ENCODE measurements at places on chromosomes 12 and 14. TPM values are rescaled to one million over a fixed set of nuclear protein-coding genes. Genes with fewer than 3 reads are reported as not detected.

DNA sequence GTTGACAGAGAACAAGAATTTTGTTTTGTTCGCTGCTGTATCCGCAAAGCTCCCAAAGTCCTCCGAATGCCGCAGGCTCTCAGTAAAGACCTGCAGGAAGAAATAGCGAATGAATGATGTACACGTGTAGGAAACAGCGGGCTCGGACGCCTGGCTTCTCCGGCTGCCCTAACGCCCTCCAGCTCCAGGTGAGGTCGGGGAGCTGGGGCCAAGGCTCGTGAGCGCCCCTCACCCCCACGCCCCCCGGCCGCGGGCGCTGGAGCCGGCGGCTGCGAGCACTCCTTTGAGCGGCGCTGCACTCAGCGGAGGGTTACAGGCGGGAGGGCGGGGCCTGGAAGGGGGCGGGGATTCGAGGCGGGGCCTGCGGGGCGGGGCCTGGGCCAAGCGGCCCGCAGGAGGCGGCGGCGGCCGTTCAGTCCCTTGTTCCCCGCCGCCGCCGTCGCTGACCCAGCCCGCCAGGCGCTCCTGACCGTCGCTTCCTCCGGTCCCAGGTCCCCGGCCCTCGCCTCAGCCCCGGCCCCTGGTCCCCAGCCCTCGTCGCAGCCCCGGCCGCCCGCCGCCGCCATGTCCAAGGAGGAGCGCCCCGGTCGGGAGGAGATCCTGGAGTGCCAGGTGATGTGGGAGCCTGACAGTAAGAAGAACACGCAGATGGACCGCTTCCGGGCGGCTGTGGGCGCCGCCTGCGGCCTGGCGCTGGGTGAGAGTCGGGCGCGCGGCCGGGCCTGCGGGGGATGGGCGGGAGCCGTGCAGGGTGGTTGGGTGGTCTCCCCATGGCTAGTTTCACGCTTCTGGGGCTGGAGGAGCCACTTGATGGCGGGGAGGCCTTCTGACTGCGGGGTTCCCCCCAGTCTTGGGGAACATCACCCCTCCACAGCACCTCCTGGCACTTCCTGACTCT lies at the start of gene AACS:
TSS of gene AACS (plus strand) at position 415 of the 898 bp plus-strand sequence. CDS start at position 565, 150 bp downstream.
- DNase-seq, result peak; percentile 64

GPATCH2L gene
- total RNA-seq, result 23.8 TPM

DNA sequence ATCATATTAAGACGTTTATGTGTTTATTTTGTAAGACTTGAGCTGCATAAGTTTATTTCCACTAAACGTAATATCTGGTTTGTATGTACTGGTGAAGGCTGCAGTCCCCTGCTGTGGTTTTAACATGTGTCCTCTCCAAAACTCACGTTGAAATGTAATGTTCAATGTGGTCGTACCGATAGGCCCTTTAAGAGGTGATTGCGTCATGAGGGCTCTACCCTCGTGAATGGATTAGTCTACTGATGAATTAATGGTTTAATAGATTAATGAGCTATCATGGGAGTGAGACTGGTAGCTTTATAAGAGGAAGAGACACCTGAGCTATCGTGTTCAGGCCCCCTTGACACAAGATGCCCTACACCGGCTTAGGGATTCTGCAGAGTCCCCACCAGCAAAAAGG lies 14.9 kb downstream of the LRIG3 start:
- DNase-seq, result no peak

P2RX2 gene
- not detected for total RNA-seq

DNA sequence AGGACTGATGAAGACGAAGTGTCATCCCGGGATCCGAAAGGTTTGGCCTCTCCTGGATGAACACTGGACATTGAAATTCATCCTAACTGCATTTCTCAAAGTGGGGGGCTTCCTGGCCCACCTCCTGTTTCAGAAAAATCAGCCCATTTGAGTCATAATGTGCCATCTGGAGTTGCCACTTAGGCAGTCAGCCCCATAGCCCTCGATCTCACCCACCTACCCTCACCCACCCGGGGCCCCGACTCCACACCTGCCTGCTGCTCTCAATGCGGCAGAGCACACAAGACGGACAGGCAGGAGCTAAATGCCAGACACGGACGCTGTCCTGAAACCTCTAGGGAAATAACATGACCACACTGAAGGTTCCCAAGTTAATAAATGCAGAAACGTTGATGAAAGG lies 12.6 kb downstream of the DLK1 start:
- no peak for DNase-seq

- no peak for DNase-seq
These were observed 24.9 kb downstream of the RIN3 start for GRCh38 chr14:92538412-92538985.

DNA sequence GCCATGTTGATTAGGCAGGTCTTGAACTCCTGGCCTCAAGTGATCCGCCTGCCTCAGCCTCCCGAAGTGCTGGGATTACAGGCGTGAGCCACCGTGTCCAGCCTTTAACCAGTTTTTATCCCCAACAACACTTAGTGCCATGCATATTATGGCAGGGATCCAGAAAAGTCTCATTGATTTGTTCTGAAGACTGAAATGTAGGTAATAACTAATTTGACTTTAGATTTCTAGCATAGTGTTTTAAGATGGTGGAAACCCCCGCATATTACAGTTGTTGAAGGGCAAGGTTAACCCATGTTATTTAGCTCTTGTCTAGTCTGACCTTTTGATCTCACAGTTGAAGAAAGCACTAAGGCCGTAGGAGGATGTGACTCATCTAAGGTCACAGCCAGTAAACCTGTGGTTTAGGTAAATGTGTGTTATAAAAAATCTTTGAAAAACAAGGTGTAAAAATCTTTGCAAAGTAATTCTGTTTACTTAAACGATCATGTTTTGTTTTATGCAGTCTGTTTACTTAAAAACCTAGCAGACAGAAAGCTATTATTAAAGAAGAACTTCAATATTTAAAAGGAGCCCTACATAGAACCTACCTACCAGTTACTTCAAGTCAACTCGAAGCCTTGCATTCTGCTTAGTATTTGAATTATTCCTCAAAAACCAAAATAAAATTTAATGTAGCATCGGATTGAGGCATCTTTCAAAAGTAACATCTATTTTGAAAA lies 24.8 kb downstream of the BICDL1 start:
- DNase-seq, result no peak

LHX5 gene
- not detected for total RNA-seq

DNA sequence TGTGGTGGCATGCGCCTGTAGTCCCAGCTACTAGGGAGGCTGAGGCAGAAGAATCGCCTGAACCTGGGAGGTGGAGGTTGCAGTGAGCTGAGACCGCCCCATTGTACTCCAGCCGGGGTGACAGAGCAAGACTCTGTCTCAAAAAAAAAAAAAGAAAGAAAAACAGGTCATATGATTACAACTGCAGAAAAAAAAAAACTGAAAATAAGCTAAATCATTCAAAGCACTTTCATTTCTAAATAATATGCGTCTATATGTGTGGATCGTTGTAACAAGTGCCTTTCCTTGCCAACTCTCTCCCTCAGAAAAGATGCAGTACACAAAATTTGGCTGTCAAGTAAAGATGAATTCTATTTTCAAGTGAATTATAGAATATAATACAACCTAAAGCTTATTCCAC lies 42.4 kb downstream of the ATXN2 start:
- no peak for DNase-seq

MBIP gene
- total RNA-seq, result 9.8 TPM

GOLGA5 gene
- total RNA-seq, result 40.7 TPM

GRCh38 chr12:64102339-64102738 lies 119.8 kb downstream of the KICS2 start:
- DNase-seq, result no peak

SERPINA10 gene
- not detected for total RNA-seq

DNA sequence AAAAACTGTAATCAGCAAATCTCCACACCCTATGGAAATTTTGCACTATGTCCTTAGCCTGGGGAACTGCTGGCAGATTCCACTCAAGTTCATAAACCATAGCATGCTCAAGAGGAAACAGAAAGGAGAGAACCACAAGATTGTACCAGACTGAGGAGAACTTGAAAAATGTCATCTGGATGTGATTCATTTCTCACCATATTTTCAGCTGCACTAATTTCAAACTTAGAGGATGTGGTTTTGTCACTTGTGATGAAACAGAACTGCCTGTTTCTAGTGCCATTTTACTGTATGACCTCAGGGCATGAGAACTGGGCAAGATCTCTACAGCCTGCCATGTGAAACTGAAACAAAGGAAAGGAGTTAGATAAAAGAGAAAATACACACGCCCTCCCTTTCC lies 1493.1 kb upstream of the FLRT2 start:
- peak; percentile 90 for DNase-seq

OTUB2 gene
- 4.4 TPM for total RNA-seq

WDHD1 gene
- total RNA-seq, result 13.6 TPM

AMN gene
- not detected for total RNA-seq

EXD2 gene
- total RNA-seq, result 16.7 TPM

ZCRB1 gene
- 59.3 TPM for total RNA-seq

GRCh38 chr12:12837025-12837812 lies 24.1 kb downstream of the DDX47 start:
- peak; percentile 76 for DNase-seq

GRCh38 chr12:118900993-118901392 lies 80.3 kb upstream of the SRRM4 start:
- DNase-seq, result no peak

- no peak for DNase-seq
These were observed 36.0 kb downstream of the SLC8A3 start for GRCh38 chr14:70152704-70153103.

DNA sequence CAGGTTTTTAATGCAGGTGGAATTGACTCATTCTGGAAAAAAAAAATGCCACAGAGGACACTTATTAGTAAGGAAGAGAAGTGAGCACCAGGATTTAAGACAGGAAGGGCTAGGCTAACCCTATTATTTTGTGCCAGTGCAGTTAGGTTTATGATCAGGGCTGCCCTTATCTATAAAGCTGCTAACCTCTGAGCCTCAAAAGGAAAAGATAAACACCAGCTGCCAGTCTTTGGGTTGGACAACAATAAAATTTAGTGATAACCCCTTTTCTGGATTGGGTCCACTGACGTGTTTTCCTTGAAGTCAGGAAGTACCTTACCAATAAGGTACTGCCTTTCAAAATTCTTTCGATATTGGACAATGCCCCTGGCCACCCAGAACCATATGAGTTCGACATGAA lies 128.9 kb downstream of the NUBPL start:
- no peak for DNase-seq

GRCh38 chr12:101474711-101475386 lies at the start of gene SPIC:
SPIC (plus strand) TSS chr12:101475336; CDS start chr12:101476905, 1,569 bp downstream.
- DNase-seq, result no peak

DNA sequence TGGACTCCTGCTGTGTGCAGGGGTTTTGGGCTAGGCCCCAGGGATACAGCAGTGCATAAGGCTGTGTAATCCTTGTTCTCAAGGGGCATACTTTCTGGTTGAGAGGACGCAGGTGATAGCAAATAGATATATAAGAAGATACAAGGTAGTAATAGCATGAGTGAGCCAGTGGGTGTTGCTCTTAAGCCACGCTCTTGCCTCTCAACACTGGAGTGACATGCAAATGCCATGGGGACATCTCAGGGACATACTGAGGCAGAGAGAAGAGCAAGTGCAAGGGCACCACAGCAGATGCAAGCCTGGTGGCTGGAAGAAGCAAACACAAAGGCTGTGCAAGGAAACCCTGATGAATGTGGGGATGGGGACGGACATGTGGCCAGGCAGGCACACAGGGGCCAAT lies 223.3 kb downstream of the CHST11 start:
- peak; percentile 32 for DNase-seq

DNA sequence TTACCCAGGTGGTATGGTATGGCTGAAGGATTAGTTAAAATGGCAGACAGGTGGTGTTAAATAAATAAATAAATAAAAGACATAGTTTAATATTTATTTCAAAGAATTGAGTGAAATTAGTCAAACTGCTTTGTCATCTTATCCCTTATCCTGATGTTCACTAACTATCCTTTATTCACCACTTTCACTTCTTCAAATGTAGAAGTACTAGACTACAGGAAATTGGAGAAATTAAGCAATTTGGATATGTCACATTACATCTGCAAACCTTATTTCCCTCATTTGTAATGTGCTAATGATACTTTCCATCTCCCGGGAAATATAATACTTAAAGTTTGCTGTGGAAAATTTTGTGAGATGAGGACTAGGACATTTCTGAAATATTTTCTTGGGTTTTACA lies 1195.7 kb downstream of the LRFN5 start:
- DNase-seq, result no peak

- no peak for DNase-seq
These were observed 1.1 kb downstream of the PAPLN start for GRCh38 chr14:73238424-73238852.

DNA sequence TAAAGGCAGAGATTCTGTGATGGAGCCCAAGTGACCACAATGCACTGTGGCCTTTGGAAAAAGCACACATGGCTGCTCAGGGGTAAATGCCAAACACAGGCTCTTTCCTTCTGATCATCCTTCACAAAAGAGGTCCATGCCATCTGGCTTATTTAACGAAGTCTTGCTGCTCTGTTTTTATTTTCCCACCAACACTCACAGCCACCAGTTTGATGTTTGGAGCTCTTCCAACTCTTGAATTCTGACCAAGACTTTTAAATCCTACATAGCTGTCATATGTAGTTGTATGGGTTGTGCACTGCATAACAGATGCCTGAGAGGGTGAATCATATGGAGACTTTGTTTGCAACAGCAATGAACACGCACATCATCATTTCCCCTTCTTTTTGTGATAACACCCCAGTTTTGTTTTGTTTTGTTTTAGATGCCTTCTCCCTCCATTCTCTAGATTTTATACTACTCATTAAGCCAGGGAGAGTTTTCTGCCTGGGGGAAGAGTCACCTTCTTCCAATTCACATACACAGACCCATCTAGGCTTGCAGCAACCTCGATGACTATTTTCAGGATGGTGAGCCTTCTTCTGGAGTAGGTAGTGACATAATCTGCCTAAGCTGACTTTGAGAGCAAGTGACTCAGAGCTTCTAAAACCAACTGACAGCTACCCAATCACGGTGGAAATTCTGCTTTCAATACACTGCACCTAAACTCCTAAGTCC lies 145.2 kb upstream of the WSCD2 start:
- DNase-seq, result no peak

GLT8D2 gene
- total RNA-seq, result 1.2 TPM

- DNase-seq, result no peak
These were observed 19.6 kb upstream of the FBXO33 start for GRCh38 chr14:39451811-39452210.

DNA sequence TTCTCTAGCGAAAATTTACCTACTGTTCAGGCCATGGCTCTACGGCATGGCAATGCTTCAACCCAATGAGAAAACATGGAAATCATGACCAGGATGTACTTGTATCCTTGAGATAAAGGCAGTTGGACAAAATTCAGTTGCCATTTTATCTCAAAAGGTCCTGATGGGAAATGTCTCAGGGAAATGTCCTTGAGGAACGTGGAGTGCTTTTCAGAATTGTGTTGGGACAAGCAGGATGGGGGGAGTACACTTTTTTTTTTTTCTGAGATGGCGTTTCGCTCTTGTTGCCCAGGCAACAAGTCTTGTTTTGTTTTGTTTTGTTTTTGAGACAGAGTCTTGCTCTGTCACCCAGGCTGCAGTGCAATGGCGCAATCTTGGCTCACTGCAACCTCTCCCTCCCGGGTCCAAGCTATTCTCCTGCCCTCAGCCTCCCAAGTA lies 86.8 kb upstream of the EIF5 start:
- DNase-seq, result no peak

DNA sequence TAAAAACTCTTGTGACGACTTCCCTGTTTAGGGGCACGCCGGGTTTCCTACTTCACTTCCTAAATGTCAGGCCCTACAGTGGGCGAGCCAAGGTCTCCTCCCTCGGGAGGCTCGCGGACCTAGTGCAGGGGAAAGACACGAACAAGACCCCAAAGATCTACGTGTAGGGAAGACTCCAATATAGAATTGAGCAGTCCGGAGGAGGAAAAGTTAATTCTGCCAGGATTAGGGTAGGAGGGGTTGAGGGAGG lies 564 bp downstream of the ATXN3 start:
- DNase-seq, result peak; percentile 62
